ENCODE measurements at places on chromosomes 13 and 19.

- DNase-seq: no peak
Observed at GRCh38 chr13:41939398-41939797, 21.5 kb downstream of the VWA8 start.

GRCh38 chr19:56273563-56274117 is 1.1 kb downstream of the EDDM13 start:
- no peak for DNase-seq

DNA sequence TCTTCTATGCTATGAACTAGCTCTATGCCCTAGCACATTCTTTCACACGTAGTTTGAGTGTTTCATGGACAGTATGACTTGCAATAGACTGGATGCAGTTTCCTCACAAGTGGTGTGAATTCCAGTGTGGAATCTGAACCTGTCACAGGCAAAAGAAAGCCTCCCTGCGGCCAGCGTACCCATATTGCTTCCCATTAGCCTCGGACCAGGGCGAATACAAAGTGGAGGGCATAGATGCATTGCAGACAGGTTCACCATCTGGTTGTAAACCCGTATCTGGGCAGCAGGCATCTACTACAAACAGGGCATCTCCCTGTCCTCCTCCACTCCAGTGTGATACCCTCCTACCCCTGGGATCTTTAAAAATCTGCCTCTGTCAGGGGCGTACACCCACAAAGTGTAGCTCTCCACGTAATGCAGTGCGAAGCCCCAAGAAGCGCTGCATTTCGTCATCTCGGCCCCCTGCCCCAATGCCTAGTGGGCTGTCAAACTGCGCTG is 1.4 kb upstream of the CIC start:
- no peak for DNase-seq

GRCh38 chr13:112622375-112622774 is 34.4 kb upstream of the TUBGCP3 start:
- no peak for DNase-seq

GRCh38 chr13:99314640-99315176 is 7.5 kb upstream of the GPR183 start:
- no peak for DNase-seq

DNA sequence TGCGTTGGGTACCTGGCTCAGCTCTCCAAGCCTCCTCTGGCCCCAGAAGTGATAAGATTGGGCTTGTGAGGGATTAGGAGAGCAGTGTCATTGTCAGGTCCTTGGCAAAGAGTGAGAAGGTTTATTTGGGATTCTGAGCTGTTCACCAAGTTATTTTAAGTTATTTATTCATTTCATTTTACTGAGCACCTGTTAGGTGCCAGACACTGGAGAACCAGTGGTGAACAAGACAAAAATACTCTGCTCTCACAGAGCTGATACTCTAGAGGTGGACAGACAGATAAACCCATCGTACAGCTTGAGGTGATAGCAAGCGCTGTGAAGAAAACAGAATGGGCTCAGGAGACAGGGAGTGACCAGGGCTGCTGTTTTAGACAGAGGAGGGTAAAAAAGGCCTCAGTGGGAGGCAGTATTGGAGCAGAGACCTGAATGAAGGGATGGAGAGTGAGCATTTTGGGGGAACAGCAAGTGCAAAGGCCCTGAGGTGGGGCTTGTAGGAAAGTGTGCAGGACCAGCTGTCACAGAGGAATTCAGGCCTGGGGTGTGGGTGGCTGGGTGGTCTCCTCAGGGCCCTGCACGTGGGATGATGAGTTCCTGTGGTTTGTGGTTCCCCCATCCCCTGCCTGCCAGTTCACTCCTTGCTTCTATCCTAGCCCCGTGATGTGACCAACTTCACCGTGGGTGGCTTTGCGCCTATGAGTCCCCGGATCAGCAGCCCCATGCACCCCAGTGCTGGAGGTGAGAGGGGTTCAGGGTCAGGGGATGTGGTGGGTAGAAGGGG is 8.7 kb upstream of the TIMM50 start:
- DNase-seq: no peak

DNA sequence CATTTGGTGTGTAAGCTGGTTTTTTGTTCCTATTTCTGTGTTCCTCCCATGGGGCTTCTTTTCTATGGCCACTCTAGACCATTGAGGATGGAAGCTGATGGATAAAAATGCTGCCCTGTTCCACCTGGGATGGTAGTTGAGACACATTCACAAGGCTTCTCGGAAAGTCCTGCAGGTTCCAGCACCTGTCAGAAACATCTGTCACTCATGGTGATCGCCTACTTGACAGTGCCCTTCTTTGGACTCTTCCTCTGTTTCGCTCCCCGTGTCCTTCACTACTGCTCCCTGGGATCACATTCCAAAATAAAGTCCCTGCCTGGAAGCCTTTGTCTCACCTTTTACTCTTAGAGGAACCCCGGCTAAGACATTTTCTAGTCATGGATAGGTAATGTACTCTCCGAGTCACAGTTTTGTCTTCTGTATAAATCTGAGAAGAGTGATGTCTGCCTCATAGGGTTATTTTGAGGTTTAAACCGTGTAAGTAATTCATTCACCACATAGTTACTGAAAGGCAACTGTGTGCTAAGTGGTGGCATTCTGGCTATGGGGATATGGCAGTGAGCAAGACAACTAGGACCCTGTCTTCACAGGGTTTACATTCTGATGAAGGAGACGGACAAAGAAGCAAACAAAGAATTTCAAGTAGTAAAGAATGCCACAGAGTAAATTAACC is 21.0 kb downstream of the UBAC2 start:
- DNase-seq: no peak

DNA sequence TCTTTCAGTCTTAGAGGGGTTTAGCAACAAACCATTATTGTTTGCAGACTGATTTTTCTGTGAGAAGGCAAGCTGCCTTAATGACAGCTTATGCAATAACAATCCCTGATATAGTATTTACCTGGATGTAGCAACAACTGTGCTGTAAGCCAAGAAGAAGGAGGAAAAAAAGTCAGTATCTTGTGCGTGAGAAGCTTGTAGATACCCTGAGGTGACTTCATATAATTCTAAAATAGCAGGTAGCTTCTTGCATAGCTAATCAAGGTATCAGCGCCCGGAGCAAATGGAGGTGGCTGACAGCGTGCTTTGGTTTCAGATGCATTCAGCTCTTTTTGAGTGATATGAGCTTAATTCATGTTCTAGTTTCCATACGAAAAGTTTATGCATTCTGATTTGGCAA is 309.8 kb downstream of the KLF5 start:
- DNase-seq: no peak

DNA sequence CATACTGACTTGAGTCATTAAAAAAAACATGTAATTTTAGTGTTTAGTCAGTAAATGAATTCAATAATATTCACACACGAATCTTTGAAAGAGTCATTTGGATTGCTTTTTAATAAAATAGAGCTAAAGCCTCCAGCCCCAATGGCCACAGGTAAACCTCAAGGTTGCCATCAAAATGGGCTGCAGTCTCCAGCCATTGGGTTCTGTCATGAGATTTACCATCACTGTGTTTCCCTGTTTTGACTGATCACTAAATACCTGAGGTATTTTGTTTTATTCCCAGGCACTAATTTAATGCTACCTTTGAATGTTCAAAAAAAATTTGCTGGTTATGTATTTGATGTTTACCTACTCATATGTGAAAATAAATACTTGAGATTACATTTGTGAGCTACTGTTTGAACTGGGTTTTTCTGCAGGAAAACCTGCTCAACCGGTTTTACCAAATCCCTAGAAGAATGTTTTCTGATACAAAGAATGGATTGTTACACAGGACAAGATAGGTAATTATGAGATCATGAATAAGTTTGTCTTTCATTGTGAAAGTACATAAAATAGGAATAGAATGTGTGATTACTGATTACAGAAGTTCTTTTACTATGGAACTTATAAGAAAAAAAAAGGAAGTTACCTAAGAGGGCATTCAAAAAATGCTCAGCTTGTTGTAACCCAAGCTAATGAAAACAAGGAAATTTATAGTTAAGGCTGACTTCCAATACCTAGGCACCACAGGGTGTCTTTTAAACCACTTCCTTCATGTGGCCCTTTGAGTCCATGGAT is 391.3 kb downstream of the EFNB2 start:
- no peak for DNase-seq

DNA sequence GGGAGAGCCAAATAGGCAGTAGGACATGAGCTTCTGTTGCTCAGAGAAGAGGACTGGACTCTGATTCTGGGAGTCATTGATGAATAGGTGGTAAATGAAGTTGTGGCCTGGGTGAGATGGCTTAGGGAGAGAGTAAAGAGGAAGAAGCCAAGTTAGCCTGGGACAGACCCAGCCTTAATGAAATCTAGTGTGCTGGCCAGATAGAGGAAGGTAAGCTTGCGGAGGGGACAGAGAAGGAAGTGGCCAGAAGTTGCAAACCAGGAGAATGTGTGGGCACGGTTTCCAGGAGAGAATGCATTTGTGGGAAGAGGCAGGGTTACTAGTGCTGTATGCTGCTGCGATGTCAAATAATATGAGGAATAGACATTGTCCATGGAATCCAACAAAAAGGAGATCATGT is 83.3 kb upstream of the OLFM4 start:
- no peak for DNase-seq

- DNase-seq: no peak
Observed at GRCh38 chr13:101612735-101613134, 160.3 kb downstream of the ITGBL1 start.

DNA sequence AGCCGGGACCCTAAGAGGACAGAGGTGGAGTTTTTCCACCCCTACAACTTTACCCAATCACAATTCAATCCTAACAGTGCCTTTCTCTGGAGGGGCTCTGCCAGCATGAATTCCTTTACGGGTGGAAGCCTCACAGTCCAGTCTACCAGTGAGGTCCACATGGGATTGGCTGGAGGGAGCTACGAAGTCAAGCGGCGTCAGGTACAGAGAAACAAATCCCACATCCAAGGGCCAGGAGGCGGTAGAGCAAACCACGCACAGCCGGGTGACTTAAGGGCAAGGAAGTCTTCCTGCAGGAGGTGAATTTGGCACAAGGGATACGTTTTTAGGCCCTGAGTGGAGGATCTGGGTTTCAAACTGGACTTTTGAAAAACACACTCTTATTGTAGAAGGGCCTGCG is 199.6 kb downstream of the UQCRFS1 start:
- DNase-seq: no peak

DNA sequence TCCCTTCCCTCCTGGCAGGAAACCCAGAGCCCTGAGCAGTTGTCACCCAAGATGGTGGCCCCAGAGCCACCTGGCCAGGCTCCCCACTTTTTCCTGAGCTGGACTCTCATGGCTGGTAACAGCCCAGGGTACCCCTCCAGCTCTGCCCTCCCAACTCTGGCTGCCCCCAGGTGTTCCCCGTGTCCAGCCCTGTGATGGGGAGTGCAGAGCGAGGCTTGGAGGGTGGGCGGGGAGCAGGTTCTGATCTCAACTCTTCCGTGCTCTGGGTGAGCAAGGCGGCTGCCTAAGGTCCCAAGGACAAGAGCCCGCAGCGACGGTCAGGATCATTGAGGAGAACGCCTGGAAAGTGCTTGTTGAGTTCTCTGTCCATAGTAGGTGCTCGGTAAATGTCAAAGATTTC is 54.7 kb upstream of the GAS6 start:
- peak; percentile 26 for DNase-seq

GRCh38 chr19:18202778-18203407 is 949 bp downstream of the RAB3A start:
- DNase-seq: no peak

DNA sequence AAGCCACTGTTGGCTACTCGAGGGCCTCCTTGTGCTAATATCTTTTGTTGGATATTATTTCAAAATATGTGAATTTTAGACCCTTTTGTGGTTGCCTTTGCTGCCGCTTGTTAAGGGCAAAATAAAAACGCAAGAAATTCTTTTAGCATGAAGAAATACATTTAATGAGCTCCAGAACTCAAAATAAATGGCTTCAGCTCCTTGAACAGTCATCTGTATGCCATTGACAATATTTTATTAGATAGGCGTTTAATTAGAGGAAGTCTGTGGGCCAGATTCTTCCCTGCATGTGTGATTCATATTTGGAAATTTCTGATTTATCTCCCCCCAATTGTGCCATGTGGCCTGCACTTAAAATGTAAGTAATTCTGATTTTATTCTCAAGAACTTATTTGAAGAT is 177.2 kb downstream of the STK24 start:
- no peak for DNase-seq

All from right forelimb (tissue), 1 donor.